ENCODE measurements at places on chromosomes 6 and 20.

GRCh38 chr6:47134476-47135189, 92.5 kb upstream of the ADGRF1 start:
- peak; percentile 90 for DNase-seq

GRCh38 chr20:57420571-57421252, 29.5 kb downstream of the RBM38 start:
- no peak for DNase-seq

- no peak for DNase-seq
These were observed 275.9 kb downstream of the RNF144B start for GRCh38 chr6:18663011-18663410.

GRCh38 chr6:151576633-151577032, 82.8 kb downstream of the CCDC170 start:
- DNase-seq = no peak

GRCh38 chr6:139520321-139520768, 145.9 kb upstream of the CITED2 start:
- DNase-seq = no peak

GRCh38 chr20:46965477-46965876, 70.8 kb downstream of the EYA2 start:
- DNase-seq = no peak

GRCh38 chr6:99031957-99032356, 84.2 kb upstream of the FBXL4 start:
- no peak for DNase-seq
